GM06990 (cell line): ENCODE measurements at places on chromosomes 2 and 18.

GRCh38 chr18:69819460-69819859, 128.2 kb downstream of the CD226 start:
- DNase-seq = no peak

GRCh38 chr2:132974467-132975095, 304.6 kb upstream of the LYPD1 start:
- no peak for DNase-seq

GRCh38 chr2:189528617-189529016, 52.0 kb downstream of the SLC40A1 start:
- DNase-seq = no peak

- no peak for DNase-seq
These were observed 283.7 kb downstream of the SUCLG1 start for GRCh38 chr2:84175340-84175739.

- no peak for DNase-seq
These were observed 143.2 kb upstream of the KYNU start for GRCh38 chr2:142734231-142734630.

- no peak for DNase-seq
These were observed 283.7 kb upstream of the VWC2L start for GRCh38 chr2:214127170-214127569.

GRCh38 chr18:39692367-39693015, 2126.9 kb upstream of the CELF4 start:
- no peak for DNase-seq

DNA sequence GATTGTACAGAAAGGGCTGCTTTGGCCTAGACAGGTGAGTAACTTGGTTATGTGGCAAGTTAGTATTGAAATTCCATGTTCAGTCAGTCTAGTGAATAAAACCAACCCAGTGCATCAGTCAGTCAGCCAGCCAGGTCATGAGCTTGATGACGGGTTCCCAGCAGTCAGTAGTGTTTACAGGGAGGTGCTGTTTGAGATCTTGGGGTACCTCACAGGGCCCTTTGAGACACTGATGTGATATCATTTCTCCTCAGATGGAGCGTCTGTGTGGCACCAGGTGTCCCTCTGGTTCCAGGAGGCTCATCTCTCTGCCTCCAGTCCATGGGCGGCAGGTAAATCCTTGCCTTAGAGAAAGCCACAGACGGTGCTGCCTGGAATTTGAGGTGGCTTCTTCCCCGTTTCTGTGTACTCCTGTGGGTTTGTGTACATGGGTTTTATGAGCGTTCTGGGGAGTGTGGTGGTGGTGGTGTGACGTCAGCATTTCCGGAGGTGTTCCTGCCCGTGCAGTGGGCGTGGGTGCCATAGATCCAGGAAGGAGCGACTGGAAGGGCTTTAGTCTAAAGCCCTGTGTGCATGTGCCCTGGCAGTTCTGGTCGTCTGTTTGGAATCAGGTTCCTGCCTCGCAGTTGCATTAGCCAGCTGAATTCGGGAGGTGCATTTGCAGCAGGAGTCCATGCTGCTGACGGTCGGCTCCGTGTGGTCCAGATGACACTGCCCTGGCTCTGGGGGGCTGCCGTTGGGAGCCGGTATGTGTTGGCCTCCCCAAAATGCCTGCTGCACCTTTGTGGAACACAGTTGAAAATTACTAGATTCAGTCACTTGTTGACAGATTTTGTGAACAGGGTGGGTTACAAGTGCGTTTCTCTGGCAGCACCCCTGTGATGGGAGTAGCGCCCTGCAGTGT, 2.1 kb downstream of the CTDP1 start:
- DNase-seq = no peak

- peak; percentile 65 for DNase-seq
These were observed 255.0 kb downstream of the CAMKMT start for GRCh38 chr2:44616667-44617155.

GRCh38 chr2:212727751-212728150, 189.1 kb upstream of the ERBB4 start:
- DNase-seq = peak; percentile 46

DNA sequence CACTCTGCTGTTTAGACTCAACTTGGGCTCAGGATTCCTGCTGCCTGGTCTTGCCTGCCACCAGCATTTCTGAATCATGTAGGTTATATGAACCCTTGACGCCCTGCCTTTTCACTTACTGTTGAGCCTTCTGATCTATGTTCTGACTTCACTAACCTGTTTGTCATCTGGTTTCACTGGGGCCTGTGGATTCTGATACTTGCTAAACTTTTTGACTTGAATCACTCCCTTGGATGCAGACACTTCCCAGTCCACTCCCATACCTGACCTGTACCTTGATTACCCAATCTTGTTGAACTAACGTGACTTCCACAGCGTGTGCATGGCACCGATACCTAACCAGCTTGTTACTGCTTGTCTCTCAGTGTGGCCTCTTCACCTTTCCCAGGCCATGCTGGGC, 35.6 kb upstream of the SPAG16 start:
- no peak for DNase-seq

DNA sequence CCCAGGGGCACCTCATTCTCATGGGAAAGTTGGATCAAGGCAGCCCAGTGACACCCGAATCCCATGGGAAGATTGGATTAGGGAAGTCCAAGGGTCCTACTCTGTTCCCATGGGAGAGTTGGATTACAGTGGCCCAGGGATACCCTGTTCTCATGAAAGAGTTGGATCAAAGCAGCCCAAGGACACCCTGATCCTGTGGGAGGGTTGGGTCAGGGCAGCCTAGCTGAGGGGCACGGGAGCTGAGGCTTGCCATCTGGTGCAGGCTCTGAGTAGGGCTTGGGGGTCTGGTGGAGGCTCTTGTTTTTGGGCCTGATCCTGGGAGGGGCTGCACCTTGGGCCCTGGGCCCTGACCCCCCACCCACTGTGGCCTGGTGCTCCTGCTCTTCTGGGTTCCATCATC, 87.1 kb downstream of the ACKR3 start:
- no peak for DNase-seq

DNA sequence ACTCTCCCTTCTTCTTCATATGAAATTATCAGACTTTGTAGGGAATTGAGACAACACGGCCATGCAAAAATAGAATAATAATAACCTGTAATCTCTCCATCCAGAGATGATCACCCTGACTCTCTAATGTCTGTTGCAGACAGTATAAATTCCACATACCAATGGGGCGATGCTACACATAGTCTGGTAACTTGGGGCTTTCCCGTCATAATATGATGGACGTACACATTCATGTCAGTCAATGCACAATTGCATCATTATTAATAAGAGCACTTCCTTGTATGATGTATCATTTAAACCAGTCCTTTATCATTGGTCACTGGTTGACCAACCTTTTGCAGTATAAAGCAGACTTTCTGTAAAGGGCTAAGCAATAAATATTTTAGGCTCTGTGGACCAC, 39.5 kb upstream of the SCLY start:
- no peak for DNase-seq

DNA sequence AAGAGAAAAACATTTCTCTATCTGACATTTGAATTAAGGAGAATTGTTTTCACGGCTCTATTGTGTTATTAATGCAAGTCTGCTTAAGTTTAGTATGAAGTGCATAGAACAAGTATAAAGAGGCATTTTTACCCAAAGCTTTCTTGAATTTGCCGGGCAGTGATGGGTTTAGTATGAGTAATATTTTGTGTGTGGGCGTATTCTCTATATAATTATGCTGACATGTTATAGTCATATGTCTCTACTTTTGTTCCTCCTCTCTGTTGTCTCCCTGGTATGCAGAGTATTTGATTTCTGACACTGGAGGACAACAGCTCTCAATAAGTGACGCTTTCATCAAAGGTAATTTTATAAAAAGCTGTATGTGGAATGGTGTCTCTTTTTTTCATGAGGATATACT, 45.9 kb downstream of the PIKFYVE start:
- DNase-seq = no peak

DNA sequence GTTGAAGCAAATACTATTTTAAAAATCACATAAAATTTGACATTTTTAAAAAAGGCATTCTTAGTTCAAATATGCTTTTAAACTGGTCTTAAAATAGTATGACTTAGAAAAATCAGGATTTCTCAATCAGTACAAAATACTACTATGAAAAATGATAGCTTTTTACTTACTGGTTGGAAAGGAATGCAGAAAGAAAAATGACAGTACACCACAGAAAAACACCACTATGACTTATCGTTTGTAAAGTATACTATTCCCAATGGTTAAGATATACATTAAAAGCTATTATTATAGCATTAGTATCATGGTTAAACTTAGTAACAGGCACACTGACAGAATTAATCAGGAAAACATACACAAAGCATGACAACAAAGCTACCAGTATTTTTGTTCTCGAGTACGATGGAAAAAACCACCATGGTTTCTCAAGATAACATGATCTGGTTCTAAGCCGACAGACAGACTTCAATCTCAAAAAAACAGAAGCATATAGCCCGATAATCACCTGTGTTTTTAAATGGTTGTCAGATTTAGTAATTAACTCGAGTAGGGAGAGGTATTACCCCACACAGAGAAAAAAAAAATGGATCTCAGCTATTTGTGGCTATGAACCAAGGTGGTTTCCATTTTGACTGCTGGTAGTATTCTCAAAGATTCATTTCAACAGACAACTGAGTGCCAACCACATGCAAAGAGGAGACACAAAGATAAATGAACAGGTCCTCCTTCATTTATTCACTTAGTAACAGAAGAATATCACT, 39.1 kb downstream of the CUL3 start:
- DNase-seq = no peak

GRCh38 chr18:78376046-78376445, 603.6 kb upstream of the SALL3 start:
- DNase-seq = no peak

DNA sequence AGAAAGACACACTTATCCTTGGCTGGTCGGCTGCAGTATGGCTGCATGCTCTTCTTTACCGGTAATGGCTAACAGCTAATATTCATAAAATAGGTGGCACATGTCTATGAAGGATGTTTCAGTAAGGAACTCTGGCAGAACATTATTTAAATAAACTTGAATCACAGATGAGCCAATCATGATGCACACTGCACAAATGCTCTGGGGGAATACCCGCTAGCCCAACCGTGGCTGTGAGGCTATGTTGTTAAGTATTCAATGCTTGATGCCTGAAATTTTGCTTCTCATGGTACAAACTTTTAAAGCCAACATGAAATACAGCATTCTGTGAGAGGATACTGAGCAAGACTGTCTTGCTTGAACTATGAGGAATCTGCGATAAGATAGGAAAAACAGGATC, 505.8 kb downstream of the ZEB2 start:
- no peak for DNase-seq

- DNase-seq = no peak
These were observed 179.9 kb upstream of the HS6ST1 start for GRCh38 chr2:128498589-128498988.

- no peak for DNase-seq
These were observed 313.6 kb upstream of the CDH20 start for GRCh38 chr18:61019338-61020301.

- no peak for DNase-seq
These were observed 1237.8 kb upstream of the ZEB2 start for GRCh38 chr2:145757503-145758246.

GRCh38 chr2:134086594-134087219, 167.2 kb upstream of the MGAT5 start:
- DNase-seq = no peak

GRCh38 chr2:23559561-23560239, 174.7 kb downstream of the KLHL29 start:
- no peak for DNase-seq

- DNase-seq = no peak
These were observed 109.4 kb downstream of the TDRD15 start for GRCh38 chr2:21233194-21233593.

- DNase-seq = no peak
These were observed 54.5 kb downstream of the USP37 start for GRCh38 chr2:218513676-218514075.

GRCh38 chr18:58190842-58191530, 147.0 kb downstream of the NEDD4L start:
- DNase-seq = no peak

- DNase-seq = no peak
These were observed 46.8 kb upstream of the NCK2 start for GRCh38 chr2:105697781-105698449.

DNA sequence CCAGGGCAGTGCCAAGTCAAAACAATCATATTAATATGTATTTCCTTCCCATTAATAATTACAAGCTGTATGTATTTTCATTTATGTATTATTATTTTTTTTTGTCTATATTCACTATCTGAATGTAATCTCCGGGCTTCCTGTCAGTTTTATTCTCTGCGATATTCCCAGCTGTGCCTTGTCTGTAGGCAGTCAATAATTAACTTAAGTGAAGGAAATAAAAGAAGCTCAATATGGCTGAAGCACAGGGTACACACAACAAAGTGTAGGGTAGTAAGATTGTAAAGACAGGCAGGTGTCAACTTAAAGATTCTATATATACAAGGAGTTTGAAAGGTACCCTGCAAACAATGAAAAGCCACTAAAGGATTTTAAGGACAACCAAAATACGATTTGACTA, 122.9 kb downstream of the ROCK1 start:
- no peak for DNase-seq

GRCh38 chr2:167198576-167198975, 310.3 kb downstream of the XIRP2 start:
- DNase-seq = no peak

DNA sequence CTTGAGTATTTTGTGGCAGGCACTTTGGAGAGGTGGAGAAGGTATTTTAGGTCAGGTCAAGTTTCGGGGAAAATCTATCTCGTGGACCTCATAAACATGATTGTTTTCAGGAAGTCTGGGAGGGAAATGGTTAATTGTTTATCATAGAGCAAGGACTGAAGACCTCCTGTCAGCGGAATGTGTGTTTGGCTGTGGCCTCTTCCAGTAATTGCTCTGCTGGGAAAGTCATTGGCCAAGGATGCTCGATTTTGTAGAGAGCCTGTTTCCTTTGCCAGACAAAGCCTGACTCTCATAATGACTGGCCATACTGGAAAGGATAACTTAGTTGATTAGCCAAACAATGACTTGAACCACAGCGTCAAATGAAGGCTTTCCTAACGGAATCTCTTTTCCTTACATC, 30.0 kb downstream of the IL1R2 start:
- DNase-seq = no peak

GRCh38 chr2:198438331-198438730, 633.9 kb downstream of the PLCL1 start:
- DNase-seq = no peak

GRCh38 chr18:54712758-54713157, 115.5 kb upstream of the RAB27B start:
- no peak for DNase-seq
